Smooth muscle cell of trachea (primary cell): ENCODE measurements at places on chromosomes 11 and 22. TPM values are rescaled to one million over a fixed set of nuclear protein-coding genes. Genes with fewer than 3 reads are reported as not detected.

Gene SERHL2
- total RNA-seq: 8.8 and 10.3 TPM in 2 replicates

Gene ENDOD1
- 62.4 and 79.2 TPM in 2 replicates for total RNA-seq

Gene STK33
- total RNA-seq: 0.17 and 3.8 TPM in 2 replicates

Gene POTEH
- total RNA-seq: not detected in 2 replicates

Gene P2RY2
- not detected in 2 replicates for total RNA-seq

Gene C11orf42
- total RNA-seq: not detected in 2 replicates

Gene SUSD2
- total RNA-seq: 2.6 and 7.4 TPM in 2 replicates
